Activated T-cell treated with anti-CD3 and anti-CD28 coated beads for 48 hours (primary cell): ENCODE measurements at places on chromosomes 1 and 21.

- no peak for DNase-seq
These were observed 777 bp upstream of the METTL25B start for GRCh38 chr1:156727492-156727891.

DNA sequence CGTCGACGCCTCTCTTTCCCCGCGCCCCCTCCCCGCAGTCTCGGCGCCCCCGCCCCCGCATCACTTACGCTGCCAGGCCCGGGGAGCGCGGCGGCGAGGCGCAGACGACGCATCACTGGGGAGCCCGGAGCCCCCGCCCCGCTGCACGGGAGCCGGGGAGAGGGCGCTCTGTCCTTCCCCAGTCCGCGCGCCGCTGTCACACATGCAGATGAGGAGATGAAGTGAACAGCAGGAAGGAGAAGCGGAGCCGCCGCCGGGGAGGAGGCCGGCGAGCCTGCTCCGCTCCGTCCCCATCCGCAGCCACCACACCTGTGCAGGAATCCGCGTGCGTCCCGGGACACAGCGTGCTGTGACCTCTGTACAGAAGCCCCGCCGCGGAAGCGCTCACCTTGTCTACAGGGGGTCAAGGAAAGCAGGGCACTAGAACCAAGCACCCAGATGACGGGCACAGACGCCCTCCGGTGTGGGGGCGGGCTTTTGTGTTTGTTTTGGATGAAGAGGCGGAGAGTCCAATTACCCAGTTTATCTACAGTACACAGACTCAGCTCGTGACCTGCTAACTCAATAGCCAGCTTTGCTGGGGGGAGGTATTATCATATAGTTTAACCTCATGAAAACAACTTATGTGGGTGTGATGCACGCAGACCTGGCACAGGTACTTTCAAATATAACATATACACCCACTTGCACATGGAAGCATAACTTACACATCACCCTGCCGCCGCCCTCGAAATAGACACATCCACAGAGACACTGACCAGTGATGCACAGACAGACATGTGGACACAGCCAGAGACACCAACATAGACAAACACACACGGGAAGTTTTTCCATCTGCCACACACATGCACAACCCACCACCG is 12.4 kb downstream of the KLHDC8A start:
- peak; percentile 35 for DNase-seq

DNA sequence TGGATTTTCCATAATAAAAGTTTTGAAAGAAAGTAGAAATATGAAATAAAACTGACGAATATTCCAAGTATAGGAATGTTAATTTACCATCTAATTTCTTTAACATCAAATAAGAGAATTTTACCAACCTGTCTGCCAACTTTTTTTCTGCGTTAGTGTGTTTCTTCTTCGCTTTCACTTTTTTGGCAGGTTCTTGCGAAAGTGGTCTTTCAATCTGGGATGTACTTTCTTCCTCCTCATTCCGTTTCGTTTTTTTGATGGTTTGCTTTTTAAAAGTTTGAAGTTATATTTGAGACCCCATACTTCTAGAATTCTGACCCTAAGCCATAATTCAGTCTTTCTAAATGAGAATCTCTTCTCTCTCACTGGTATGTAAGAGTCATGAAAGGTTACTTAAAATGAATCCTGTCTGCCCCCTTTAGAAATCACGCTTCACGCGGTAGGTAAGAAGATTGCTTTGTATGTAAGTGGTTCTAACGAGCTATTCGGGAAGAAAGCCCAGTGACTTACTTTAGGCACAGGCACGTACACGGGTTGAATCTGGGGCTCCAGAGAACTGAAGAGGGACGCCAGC is 580 bp downstream of the RBM34 start:
- no peak for DNase-seq

- no peak for DNase-seq
These were observed 15.5 kb downstream of the AZIN2 start for GRCh38 chr1:33096363-33097005.

DNA sequence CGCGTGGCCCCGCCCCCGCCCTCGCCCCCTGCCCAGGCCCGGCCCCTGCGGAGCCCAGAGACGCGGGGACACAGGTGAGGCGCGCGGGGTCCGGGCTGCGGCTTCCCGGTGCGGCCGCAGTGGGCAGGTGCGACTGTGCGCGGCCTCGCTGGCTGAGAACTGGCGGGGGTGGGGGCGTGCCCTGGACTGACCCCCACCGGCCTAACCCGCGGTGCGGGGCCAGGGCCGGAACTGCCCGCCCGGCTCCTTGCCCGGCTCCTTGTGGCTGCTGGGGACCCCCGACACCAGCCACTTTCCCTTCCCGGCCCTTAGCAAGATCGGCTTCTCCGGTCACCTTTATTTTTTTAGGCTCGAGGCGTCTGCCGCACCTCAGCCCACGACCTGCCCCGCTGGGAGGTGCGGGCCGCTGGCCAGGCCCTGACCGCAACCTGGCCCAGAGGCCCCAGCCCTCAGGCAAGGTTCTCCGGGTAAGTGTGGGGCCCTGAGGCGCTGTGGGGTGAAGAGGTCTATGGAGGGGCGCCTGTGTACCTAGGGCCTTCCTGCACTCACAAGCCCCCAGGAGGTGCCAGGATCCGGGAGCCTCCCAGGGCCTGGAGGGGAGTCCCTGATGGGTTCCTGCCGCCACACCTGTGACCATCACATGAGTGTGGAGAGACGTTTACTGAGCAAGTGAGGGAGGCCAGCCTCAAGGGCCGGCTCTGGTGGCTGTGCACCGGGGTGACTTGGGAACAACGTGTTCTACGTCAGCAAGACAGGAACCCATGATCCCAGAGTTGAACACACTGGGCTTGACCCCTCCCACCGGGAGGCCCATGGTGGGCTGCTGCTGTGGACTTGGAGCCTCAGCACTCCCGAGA is at the start of gene SMIM1:
Gene SMIM1, plus strand, starts transcription at position 35 of the 857 bp plus-strand sequence. CDS start 2,625 bp downstream, outside the sequence.
- DNase-seq, result no peak

DNA sequence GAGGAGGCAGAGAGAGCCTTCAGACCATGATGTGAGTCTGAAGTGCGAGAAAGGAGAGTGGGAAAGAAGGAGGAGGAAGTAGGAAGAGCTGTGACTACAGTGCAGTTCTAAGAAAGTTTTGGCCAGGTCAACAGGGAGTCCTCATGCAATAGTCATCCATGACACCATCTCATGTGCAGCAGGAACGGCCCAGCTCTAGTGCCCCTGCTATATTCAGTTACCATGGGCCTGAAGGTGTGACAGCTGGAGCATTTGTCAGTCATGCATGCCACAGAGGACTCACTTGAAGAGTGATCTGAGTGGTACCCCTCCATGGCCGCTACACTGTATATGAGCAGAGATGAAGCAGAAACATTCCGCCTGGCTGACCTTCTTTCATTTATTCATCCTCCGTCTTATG is 77.9 kb downstream of the OMA1 start:
- DNase-seq, result no peak

DNA sequence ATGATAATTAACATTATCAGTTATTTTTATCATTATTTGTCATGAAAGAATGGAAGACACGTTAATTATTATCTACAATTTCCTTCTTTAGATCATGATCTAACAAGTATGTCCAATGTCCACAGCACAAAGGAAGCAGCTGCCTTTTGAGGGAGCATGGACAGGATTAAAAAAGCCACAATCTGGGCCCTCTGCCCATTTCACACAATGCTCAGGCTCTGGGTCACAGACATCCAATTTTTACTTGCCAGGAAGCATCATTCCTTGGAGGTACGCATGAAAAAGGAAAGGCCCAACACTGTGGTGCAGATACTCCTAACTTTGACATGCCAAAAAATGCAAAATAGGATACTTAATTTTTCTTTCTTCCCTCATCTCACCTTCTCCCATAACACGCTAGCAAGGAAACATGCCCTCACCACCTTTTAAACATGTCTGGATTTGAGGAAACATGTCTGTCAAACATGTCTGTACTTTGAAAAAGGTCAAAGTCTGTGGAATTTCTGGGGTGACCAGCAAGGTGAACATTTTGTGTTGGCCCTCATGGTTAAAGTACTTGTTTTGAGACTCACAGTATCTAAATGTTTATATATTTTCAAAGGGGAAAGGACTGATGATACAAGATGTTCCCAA is 40.0 kb downstream of the GADD45A start:
- no peak for DNase-seq

DNA sequence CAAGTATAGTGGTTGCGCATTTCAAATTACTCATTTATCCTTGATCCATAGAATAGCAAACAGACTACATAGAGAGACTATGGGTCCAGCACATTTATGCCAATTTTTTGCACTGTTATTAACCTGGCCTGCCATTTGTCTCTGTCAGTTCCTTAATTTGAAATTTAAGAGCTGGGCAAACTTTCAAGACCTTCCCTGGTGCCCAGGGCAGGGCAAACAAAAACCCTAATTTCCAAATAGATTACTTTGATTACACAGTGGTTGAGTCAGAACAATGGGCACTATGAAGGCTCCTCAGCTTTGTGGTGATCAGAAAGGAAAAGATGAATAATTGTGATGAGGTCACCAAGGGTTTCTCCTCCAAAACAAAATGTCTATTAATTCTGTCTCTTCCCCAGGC is 80.6 kb downstream of the TNFSF18 start:
- no peak for DNase-seq

DNA sequence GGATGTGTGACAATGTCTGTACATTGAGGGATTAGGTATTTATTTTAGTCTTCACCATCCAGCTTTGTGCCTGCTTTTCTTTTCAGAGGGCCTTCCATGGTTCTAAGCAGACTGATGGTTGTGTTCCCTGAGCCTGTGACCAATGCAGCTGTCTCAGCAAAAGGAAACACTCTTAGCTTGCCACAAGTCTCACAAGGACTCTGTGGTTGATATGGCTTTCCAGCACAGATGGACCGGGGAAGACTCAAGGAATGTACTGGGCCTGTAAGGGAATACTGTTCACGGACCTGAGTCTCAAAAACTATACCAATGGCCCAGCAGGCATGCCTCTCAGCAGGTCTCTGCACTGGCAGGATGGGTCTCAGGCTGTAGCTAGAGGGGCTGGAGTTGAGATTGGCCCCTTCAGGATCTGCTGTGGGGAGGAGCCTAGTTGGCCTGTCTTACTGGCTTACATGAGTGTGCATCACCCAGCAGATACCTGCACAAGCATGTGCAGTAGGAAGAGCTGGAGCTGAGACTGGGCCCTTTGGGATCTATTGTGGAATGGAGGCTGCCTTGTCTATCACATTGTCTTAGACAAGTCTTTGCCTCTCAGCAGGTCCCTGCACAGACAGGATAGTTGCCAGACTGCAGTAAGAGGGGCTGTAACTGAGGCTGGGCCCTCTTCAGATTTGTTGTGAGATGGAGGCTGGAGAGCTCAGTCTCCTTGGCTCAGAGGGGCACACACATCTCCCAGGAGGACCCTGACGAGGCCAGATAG is 52.0 kb upstream of the PDC start:
- no peak for DNase-seq

DNA sequence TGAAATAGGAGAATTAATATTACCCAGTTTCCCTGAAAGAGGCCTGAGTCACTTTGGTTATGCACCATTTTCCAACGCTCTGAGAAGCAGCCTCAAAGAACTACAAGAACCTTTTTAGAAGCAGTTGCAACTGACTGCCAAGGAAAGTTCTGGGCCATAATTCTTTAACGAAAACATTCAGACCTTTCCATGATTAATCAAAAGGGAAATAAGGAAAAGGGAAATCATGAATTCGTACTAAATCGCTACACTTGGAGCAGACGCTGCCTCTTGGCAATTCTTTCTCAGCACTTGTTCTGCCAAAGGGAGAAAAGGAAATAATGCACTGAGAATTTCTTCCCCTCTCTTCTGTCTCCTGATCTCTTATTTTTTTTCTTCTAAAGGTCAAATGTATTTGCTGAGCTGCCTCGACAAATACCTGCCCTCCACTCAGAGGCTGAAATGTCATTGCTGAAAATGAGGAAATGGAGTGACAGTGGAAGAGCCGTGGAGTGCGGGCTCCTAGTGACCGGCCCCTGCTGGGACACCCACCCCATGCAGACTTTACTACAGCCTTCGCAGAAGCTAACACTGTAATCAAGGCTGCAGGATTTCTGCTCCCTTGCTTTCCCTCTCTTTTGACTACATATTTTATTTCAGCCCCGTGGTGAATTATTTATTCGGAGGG is 67.9 kb upstream of the GALNT2 start:
- DNase-seq, result no peak

GRCh38 chr21:45511007-45511406 is 31.2 kb downstream of the SLC19A1 start:
- DNase-seq, result no peak
